ENCODE measurements at places on chromosomes 11 and 22.

DNA sequence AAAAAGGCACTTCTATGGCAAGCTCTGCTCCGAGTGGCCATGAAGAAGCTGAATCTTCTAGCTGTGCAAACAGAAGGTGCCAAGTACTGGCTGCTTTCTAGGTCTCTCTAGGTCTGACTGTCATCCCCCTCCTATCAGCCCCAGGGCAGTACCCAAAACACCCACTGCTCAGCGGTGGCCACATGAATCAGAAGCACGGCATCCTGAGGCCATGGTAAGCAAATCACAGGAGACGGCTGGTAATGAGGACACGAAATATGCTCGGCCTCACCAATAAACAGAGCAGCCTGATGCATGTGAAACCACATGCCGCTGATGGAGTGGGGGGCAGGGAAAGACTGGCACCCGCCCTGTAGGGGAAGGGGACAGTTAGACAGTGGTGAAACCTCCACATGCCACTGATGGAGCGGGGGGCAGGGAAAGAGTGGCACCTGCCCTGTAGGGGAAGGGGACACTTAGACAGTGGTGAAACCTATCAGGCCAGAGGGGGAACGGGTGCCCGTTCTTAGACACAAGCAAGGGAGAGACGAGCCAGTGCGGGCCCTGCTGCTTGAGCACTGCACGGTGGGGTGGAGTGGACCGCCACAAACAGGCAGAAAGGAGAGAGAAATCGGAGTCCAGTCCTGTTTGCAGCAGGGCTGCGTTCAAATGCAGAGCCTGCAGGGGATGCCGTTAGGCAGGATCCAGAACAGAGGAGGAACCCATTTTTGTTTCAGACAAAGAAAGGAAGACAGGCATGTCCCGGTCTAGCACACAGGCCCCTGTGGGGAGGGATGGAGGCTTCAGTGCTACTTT is 29.9 kb upstream of the MOB2 start:
- DNase-seq: no peak

DNA sequence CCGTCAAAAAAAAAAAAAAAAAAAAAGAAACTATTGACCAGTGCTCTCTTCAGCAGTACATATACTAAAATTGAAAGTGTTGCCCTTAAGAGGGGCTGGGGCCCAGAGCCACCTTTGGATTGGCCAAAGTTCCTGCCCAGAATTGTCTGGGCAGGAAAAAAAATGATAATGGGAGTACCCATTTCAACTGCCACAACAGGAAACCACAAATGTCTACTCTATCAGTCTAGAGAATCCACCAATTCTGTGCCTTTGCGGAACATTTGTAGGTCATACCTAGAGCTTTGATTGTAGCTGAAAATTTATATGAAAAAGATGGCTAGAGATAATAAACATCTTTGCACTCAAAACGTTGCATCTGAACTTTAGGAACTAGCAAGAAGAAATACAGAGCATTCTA is 69.4 kb downstream of the FAM76B start:
- DNase-seq: no peak

GRCh38 chr11:61482513-61482912 is 26.0 kb upstream of the LRRC10B start:
- DNase-seq: no peak

GRCh38 chr11:65958291-65958690 is 3.2 kb upstream of the SART1 start:
- DNase-seq: no peak

DNA sequence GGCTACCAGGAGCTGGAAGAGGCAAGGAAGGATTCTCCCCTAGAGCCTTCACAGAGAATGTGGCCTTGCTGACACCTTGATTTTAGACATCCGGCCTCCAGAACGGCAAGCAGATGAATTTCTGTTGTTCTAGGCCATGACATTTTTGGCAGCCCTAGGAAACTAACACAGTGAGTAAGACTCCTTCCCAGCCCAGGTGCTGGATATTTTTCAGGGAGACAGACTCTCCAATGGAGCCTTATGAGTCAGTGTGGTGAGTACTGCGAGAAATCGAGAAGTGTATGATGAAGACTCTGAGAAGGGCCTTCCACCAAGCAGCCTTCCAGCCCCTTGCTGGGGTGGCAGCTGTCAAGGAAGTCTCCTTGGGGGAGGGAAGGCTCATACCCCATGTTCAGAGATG is 114.4 kb downstream of the OSBP2 start:
- no peak for DNase-seq

Data from NCI-H524 treated with DMSO at 0.1 percent for 48 hours (cell line).